Gastrocnemius medialis (tissue), 4 donors: ENCODE measurements at places on chromosomes 2 and 18. TPM values are rescaled to one million over a fixed set of nuclear protein-coding genes. Genes with fewer than 3 reads are reported as not detected.

The KLHL29 gene
- 4.3 TPM for total RNA-seq

The TTN gene
- 4,552 TPM for total RNA-seq

The ASPRV1 gene
- total RNA-seq = 0.39 TPM

DNA sequence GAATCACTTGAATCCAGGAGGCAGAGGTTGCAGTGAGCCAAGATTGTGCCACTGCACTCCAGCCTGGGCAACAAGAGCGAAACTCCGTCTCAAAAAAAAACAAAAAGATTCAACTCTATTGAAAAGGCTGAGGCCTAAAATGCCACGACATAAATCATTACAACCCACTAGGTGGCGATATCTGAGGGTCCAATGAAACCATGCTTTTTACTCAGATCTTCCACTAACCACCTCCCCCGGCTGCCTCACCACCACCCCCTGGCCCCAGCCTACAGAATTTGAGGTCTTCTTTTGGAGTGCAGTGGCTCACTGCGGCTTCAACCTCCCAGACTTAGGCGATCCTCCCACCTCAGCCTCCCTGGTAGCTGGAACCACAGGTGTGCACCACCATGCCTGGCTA lies 57.5 kb downstream of the AP1S3 start:
- H3K36me3 ChIP-seq = no peaks in the 10 kb centered on the region
- H3K27ac ChIP-seq = no peak overlapping the region
- no peaks in the 10 kb centered on the region for H3K4me1 ChIP-seq
- H3K27me3 ChIP-seq = no peaks in the 10 kb centered on the region

The MARCO gene
- total RNA-seq = 2.1 TPM

- DNase-seq = no peak
- H3K4me1 ChIP-seq = no peaks in the 10 kb centered on the region
- H3K27ac ChIP-seq = no peak overlapping the region
- no peaks in the 10 kb centered on the region for H3K36me3 ChIP-seq
- no peaks in the 10 kb centered on the region for H3K27me3 ChIP-seq
These were observed 386.6 kb upstream of the SPRED2 start for GRCh38 chr2:65818873-65819451.

GRCh38 chr2:145421841-145422240 lies 901.9 kb upstream of the ZEB2 start:
- H3K27ac ChIP-seq = no peak overlapping the region
- no peak for DNase-seq
- H3K4me3 ChIP-seq = no peak overlapping the region
- H3K36me3 ChIP-seq = no peaks in the 10 kb centered on the region
- no peaks in the 10 kb centered on the region for H3K27me3 ChIP-seq
- no peaks in the 10 kb centered on the region for H3K4me1 ChIP-seq

The CPS1 gene
- total RNA-seq = 2.4 TPM

GRCh38 chr2:33712674-33713073 lies 113.6 kb upstream of the FAM98A start:
- H3K4me1 ChIP-seq = no peaks in the 10 kb centered on the region
- no peak overlapping the region for H3K4me3 ChIP-seq
- no peak for DNase-seq
- H3K27ac ChIP-seq = no peak overlapping the region

- no peak overlapping the region for H3K27ac ChIP-seq
- no peaks in the 10 kb centered on the region for H3K36me3 ChIP-seq
- H3K4me3 ChIP-seq = no peak overlapping the region
These were observed 40.4 kb upstream of the CTDP1 start for GRCh38 chr18:79639072-79639829.

DNA sequence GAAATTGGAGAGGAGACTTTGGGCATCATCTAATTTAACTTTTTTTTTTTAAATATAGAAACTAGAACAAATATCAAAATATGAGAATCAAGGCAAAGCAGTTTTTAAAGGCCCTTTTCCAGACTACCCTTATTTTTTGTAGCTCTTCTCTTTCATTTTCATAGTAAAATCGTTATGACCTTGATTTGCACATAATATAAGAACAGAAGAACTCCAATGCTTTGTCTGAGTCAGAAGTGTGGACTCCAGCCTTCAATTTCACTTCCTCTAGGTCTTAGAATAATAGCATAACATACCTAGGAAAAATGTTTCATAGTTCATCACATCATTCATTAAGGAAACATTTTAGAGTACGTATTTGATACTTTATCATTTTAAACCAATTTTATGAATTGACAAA lies 74.4 kb downstream of the ANKRD12 start:
- H3K4me3 ChIP-seq = no peak overlapping the region
- H3K27me3 ChIP-seq = no peaks in the 10 kb centered on the region
- H3K36me3 ChIP-seq = peaks cover 47% of the 10 kb centered on the region
- no peak overlapping the region for H3K27ac ChIP-seq
- no peak for DNase-seq

DNA sequence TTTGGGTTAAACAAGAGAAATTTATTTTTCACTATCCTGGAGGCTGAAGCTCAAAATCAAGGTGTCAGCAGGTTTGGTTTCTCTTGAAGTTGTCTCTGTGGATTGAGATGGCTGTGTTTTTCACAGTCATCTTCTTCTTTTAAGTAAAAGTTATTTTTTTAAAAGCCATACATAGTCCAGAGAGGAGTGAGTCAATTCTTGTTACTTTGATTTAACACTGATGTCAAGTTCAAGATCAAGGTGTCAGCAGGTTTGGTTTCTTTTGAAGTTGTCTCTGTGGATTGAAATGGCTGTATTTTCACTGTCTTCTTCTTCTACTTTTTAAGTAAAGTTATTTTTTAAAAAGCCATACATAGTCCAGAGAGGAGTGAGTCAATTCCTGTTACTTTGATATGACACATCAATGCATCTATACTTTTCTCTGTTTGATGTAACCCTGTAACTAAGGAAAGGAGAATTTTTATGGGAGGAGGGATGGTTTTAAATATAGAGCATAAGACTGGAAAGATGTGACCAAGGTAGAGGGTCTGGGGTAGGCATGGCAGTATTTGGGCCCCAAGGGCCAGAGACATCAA lies 22.5 kb upstream of the RASGRP3 start:
- DNase-seq = no peak
- H3K4me1 ChIP-seq = peaks cover 8% of the 10 kb centered on the region
- H3K27me3 ChIP-seq = no peaks in the 10 kb centered on the region
- H3K4me3 ChIP-seq = no peak overlapping the region

GRCh38 chr18:47168913-47169312 lies 7.3 kb downstream of the IER3IP1 start:
- H3K36me3 ChIP-seq = no peaks in the 10 kb centered on the region
- H3K4me1 ChIP-seq = no peaks in the 10 kb centered on the region
- no peak overlapping the region for H3K27ac ChIP-seq
- H3K4me3 ChIP-seq = no peak overlapping the region
- no peaks in the 10 kb centered on the region for H3K27me3 ChIP-seq

The RGPD4 gene
- not detected for total RNA-seq

- DNase-seq = no peak
- peaks cover 9% of the 10 kb centered on the region for H3K4me1 ChIP-seq
- H3K27ac ChIP-seq = no peak overlapping the region
- H3K27me3 ChIP-seq = no peaks in the 10 kb centered on the region
- no peaks in the 10 kb centered on the region for H3K36me3 ChIP-seq
These were observed 88.9 kb downstream of the POLE4 start for GRCh38 chr2:75047189-75047991.

The CDH19 gene
- 1.0 TPM for total RNA-seq

GRCh38 chr2:69914164-69914949 lies 552 bp upstream of the MXD1 start:
- peak; percentile 100 for DNase-seq
- peaks cover 30% of the 10 kb centered on the region for H3K4me1 ChIP-seq
- peak overlapping the region; percentile 98 for H3K27ac ChIP-seq
- H3K36me3 ChIP-seq = peaks cover 11% of the 10 kb centered on the region
- H3K27me3 ChIP-seq = no peaks in the 10 kb centered on the region
